A673 (cell line): ENCODE measurements at places on chromosomes 4 and X. TPM values are rescaled to one million over a fixed set of nuclear protein-coding genes. Genes with fewer than 3 reads are reported as not detected.

GRCh38 chrX:148903176-148903575, 402.8 kb downstream of the AFF2 start:
- DNase-seq = no peak

DNA sequence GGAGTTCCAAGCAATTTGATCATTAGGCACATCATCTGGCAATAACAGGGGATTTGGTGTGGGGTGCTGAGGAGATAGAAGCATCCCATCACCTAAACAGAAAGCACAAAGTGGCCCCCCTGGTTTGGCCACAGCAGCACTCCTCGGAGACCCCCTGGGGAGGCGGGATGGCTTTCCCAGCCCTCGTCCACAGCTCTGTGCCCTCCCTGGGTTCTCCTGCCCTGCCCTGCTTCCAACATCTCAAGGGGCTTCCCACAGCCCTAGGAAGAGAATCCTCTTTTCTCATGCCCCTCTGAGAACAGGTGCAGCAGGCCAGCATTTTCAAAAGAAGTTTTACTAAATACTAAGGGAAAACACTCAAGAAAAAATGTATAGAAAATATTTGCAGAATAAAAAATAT, 12.8 kb downstream of the ATP5ME start:
- DNase-seq = no peak

Gene ADGRG2
- total RNA-seq = 61.3 and 73.6 TPM in 2 replicates

GRCh38 chr4:29131304-29131703, 1588.9 kb upstream of the PCDH7 start:
- DNase-seq = no peak

GRCh38 chrX:46582325-46582724, 8.8 kb downstream of the CHST7 start:
- no peak for DNase-seq

DNA sequence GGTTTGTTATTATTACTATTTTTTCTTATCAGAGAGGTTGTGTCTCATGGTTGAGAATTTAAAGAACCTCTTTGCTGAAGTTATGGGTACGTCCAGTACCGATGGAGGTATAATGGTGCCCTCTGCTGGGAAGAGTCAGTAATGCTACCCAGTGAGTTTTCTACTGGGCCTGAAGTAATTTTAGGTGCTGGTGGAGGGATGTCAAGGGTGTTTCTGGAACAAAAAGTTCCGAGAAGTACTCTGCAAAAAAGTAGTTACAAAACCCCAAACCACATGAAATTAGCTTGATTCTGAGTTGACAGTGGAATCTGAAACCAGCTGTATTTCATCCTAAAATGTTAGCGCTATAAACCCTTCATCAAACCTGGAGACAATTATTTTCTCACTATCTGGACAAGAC, 102.5 kb upstream of the MID1 start:
- DNase-seq = peak; percentile 60

- DNase-seq = no peak
Measured at GRCh38 chrX:15151267-15152186, 118.4 kb downstream of the ASB9 start.

Gene PNMA6A
- 6.3 and 7.0 TPM in 2 replicates for total RNA-seq

DNA sequence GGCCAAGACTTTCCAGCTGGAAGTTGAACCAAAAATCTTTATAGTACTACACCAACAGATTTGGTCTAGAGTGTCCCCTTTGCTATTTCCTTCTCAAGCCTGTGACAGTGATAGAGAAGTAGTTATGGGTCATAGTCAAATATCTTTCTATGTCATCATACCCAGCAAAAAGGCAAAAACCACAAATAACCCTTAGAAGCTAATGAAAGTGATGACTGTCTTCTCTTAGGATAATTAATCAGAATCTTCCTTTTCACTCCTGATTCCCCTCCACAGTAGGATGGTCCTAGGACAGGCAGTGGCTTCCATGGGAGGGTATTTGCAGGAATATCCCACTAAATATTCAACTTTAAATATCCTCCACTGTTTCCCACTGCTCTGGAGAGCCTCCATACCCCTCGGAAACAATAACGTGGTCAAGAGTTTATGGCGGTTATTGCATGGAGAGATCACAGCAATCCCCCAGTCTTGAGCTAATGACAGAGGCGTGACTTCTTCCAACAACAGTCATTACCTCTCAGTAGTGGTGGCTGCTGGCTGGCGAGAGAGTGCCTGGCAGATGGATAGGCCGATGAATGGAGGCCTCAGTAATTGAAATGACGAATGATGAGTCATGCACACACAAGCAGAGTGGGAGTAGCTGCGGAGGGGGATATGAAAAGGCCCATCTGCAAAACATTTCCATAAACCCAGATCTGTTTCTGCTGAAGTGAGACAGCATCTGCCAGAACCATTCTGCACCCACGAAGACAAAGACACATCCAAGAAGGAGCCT, 154.9 kb downstream of the STK32B start:
- peak; percentile 94 for DNase-seq

GRCh38 chrX:46624090-46624786, 50.7 kb downstream of the CHST7 start:
- no peak for DNase-seq

- no peak for DNase-seq
Measured at GRCh38 chrX:17078031-17078720, 131.7 kb downstream of the REPS2 start.
